Tibial artery (tissue), 4 donors: ENCODE measurements at places on chromosomes 11 and 22.

DNA sequence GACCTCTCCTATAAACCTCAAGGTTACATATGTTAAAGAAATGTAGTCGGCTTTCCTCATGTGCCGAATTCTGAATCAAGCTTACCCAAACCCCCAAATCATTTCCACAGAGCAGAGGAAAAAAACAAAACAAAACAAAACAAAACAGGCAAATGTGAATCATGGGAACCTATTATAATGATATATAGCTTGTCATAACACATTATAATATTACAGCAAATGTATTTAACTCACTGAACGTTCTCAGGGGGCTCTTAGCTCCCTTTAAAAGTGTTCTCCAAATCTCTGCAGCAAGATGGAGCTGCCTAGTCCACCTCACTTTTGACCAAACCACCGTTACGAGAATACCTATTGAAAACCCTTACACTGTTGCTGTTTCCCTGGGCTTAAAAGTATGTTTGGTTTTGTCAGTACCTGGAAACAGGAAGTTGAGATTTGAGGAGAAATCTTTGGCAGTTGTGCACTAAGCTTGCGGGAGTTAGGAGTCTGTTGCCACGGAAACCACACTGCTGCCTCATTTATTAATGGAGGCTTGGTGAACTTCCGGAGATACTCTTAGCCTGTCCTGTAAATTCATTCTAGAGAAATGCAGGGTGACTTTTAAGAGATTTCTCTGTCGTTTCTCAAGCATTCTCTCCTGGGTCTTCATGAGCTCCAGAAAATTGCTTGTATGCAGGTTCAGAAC is 167.0 kb upstream of the RASSF10 start:
- no peak for DNase-seq

GRCh38 chr11:808427-809286 is 1.1 kb upstream of the RPLP2 start:
- DNase-seq = no peak

GRCh38 chr22:19886605-19887255 is 32.1 kb upstream of the GNB1L start:
- DNase-seq = no peak

DNA sequence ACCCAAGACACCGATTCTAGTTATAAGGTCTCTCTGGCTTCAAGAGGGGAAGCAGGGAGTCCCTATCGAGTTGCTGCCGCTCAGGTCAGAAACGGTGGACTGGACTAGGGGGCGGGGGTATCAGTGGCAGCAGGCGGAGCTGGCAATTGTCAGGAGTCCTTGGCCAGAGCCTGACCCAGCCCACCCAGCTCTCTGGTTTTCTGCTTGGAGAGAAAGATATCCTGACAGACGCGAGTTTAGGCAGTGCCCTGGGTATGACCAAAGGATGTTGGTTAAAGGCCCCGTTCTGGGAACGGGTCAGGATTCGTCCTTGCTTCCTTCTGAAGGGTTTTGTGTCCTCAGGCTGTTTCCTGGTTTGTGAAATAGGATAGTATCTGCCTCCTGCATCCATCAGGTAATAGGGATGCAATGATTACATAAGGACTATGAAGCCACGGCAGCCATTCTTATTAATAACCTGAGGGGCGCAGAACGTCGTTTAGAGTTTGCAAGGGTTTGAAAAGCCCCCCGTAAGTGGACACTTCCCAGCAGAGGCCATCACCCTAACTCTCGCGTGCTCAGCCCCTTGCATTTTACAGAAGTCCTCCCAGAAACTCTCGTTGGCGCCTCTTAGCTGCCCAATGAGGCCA is 700 bp upstream of the DEPDC5 start:
- DNase-seq = peak; percentile 37
